Activated naive CD4-positive, alpha-beta T cell treated with anti-CD3 and anti-CD28 coated beads, Interleukin-2, amount 50 U/mL, for 16 hours (primary cell): ENCODE measurements at places on chromosomes 5 and 9.

GRCh38 chr9:37262410-37262809 lies 142.0 kb downstream of the ZCCHC7 start:
- DNase-seq: no peak

DNA sequence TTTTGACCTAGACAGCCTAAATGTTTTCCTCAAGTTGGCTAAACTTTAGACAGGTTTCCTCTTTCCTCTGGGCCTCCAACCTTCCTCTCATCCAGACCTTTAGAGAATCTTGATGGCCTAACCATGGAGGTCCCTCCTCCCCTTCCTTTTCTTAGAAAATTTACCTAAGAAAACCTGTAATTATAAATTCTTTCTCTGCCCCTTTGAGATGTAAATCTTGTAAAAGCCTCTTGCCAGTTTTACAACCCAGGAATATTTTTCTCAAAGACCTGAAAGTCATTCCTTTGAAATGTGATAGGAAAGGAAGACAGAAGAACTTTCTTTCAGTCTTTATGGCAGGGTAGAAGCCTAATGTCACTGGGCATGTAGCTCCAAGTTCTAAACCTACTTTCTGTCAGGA lies 1752.6 kb upstream of the C9orf72 start:
- no peak for DNase-seq

- DNase-seq: no peak
Measured at GRCh38 chr5:163478126-163478981, 17.9 kb downstream of the HMMR start.

GRCh38 chr5:1504069-1504595 lies 19.6 kb downstream of the LPCAT1 start:
- no peak for DNase-seq

DNA sequence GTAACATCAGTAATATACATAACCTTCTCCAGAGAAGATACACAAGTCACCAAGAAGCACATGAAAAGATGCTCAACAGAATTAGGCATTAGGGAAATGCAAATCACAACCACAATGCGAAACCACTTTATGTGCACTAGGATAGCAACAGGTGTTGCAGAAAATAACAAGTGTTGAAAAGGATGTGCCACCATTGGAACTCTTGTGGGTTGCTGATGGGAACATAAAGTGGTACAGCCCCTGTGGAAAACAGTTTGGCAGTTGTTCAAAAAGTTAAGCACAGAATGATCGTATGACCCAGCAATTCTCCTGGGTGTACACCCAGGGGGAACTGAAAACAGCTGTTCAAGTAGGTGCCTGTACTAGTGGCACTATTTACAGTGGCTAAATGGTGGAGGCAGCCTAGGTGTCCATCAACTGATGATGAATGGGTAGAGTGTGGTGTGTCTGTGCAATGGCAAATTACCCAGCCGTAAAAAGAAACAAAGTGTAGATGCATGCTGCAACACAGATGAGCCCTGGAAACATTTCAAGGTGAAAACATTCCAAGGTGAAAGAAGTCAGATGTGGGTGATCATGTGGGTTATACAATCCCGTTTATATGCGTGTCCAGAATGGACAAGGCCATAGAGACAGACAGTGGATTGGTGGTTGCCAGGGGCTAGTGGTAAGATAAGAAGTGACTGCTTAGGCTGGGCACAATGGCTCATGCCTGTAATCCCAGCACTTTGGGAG lies 27.2 kb downstream of the CCDC69 start:
- no peak for DNase-seq

DNA sequence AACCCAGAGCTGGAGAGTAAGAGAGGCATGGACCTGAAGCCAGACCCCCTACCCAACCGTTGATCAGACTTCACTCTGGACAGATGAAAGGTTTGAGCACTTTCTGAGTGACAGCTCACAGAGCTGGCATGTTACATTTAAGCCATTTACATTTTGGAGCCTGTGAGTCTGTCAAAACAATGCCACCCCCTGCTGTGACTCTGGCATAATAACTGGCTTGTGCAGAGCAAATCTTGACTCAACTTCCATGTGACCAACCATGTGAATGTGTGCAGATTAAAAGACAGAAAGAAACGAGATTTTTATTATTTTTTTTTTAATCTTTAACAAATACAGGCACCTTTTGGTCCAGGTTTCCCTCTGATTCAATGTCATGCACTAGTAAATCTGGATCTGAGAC lies 48.5 kb downstream of the MFAP3 start:
- DNase-seq: no peak

DNA sequence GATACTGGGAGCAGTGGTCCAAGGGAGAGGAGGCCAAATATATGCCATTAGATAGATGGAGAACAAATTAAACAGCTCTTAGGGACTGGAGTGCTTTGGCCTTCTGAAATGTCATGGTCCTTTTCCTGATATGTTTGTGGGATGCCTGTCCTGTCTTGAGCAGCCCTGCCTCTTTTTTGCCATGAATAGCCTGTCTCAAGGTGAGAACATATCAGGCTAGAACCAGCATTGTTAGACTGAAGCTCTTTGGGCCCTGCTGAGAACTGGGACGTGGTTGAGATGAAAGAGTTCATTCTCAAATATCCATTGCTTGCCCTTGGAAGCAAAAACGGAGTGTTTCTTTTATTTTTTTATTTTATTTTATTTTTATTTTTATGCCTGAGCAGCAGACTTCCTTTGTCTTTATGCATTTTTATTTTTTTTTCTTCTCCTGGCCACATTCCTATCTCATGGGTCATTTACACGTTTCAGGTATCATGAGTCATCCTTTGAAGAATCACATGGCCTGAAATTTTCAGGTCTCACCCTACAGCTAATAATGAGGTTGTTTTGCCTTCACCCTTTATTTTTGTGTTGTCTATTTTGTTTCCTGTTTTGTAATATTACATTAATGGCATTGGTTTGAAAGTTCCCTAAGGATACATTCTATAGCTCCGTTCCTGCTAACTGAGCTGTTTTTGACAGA lies 371.4 kb downstream of the PSAT1 start:
- DNase-seq: no peak

DNA sequence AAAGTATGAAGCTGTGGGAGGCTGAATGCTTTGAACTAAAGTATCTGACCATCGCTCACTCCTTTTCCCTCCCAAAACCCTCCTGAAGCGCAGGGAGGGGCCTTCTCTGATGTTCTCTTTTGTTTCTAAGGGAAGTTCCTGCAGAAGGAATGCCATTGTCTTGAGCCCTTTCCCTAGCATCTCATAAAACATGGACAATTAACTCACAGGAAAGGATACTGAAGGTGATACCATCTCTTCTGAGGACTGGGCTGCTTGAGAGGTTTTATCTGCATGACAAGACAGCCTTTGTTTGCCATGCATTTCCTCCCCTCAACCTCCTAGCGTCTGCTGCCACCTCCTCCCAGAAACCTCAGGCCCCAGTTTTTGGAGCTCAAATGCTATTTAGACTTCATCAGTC lies 4.3 kb upstream of the RMND5B start:
- DNase-seq: no peak

GRCh38 chr9:6852243-6852963 lies 94.6 kb downstream of the KDM4C start:
- DNase-seq: no peak

- DNase-seq: no peak
Measured at GRCh38 chr5:24005384-24005783, 498.0 kb downstream of the PRDM9 start.

DNA sequence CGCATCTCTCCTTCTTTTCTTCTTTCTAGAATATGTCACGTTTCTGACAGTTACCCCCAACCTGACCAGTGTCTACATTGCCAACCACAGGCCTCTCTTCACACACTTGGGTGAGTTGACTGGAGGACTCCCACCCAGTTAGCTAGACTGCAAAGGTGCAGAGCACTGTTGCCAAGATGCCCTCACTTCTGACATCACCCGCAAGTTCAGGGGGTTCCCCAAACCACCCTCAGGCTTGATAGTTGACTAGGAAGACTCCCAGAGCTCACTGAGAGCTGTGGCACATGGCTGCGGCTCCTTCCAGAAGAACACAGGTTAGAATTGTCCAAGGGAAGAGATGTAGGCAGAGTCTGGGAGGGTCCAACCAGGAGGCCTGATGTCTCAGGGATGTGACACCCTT lies 17.2 kb downstream of the ADAMTS13 start:
- DNase-seq: no peak

GRCh38 chr5:89584339-89584956 lies 701.5 kb upstream of the MEF2C start:
- DNase-seq: no peak

- no peak for DNase-seq
Measured at GRCh38 chr5:95365302-95366095, 25.7 kb upstream of the FAM81B start.

DNA sequence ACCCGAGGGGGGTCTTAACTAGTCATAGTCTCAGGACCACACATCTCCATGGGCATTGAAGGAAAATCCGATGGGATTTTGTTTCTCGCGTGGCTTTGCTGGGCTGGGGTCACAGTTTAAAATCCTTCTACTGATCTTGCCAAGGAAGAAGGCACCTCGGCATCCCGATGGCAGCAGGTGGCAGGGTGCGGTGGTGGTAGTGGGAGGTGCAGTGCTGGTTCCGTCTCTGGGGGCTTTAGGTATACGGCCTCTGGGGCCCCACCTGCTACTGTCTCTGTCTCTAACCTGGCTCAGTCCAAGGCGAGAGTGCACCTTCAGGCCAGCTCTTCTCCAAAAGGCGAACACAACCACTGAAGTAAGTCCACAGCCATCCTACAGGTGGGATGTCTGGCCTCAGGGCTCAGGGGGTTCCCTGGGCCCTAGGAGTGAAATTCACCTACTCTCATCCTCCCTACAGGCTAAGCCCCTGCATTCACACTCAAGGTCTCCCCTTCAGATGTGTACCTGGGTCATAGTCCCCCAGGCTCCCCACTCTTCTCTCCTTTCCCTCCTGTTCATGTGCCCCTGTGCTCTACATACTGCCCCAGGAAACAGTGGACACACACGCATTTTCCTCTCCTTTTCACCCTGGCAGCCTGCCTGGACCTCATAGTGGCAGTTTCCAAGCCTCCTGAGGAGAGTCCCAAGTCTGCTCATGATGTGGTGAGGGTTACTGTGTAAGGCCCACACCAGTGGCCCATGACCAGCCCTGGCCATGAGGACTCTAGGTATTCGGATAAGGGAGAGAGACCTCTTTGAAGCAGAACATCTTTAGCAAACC lies 736 bp upstream of the FCN2 start:
- DNase-seq: no peak
